ENCODE measurements at places on chromosomes 3 and 15.

- DNase-seq: no peak
Measured at GRCh38 chr3:115852278-115852677, 229.0 kb downstream of the GAP43 start.

DNA sequence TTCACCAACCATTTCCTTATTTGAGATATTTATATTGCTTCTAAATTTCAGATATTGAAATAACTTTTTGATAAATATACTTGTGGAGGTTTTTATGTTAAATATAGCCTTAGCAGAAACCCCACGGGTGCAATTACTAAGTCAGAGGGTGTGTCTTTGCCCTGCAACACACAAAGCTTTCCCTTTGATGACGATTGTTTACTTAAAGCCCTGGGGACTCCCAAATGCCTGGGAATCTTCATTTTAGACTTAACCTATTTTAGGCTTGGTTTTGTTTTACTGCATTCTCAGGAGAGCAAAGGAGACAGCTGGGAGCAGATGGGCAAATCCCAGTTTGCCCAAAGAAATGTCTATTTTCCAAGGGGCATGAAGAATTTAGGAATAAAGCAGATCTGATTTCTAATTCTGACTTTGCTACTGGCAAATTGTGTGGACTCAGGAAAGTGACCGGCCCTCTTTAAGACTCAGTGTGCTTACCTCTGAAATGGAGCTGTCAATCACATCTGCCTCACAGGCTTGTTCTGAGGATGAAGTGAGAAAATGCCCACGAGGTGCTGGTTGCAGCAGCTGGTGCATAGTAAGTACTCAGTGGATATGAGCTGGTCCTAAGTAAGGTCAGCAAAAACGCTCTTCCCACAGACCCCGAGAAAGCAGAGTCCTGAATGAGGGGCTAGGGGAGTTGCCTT lies 49.3 kb upstream of the CA12 start:
- no peak for DNase-seq

- no peak for DNase-seq
Measured at GRCh38 chr3:170476291-170476690, 57.6 kb downstream of the CLDN11 start.

GRCh38 chr3:144097163-144097562 lies 125.5 kb downstream of the DIPK2A start:
- DNase-seq: no peak

DNA sequence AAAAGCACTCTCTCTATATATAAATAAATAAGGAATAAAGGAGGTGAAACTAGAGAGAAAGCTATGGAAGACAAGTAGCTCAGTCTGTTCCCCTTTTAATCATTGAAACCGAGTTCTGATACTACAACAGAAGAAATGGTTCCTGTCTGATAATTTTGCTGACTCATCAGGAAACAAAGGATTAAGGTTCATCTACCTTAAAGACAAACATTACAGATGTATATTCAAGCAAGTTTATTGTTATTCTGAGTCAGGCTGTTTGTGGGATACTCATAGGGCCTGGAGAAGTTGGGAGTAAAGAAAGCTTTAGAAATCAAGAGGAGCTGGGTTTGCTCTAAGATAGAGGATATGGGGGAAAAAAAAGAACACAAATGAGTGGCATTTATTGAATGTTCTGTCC lies 566.0 kb downstream of the ROBO2 start:
- DNase-seq: no peak

GRCh38 chr3:184337399-184337714 lies at the start of gene FAM131A:
Gene FAM131A (plus strand): TSS chr3:184337600. CDS start chr3:184337631, 31 bp downstream.
- DNase-seq: no peak

- DNase-seq: no peak
Measured at GRCh38 chr3:30356866-30357753, 249.3 kb upstream of the TGFBR2 start.

GRCh38 chr15:75067123-75067830 lies 43.9 kb downstream of the PPCDC start:
- peak; percentile 47 for DNase-seq

Measured in activated naive CD8-positive, alpha-beta T cell treated with anti-CD3 and anti-CD28 coated beads, Interleukin-2, amount 50 U/mL, for 24 hours (primary cell).